Choroid plexus epithelial cell (primary cell): ENCODE measurements at places on chromosomes 1 and 21.

DNA sequence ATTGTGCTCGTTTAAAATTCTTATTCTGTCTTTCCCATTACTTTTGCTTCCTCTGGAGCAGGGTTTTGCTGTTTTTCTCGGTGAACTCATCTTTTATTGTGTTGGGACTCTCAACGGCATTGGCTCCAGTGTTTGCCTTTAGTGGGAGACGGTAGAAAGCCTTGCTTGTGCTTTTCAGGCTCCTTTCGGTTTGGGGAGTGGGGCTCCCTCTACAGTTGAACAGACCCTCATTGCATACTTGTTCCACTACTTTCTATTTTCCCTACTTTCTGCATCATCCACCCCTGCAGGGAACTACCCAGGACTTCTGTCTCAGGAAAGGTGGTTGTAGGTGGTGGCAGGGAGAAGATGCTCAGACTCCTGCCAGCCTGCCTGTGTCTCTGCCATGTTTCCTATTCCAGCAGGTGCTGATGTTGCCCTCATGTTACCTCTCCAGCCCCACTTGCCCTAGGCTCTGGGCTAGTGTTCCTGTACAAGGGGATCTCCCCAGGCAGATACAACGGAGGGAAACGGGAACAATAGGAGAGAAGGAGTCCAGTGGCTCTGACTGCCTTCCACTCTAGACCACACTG, 68.5 kb upstream of the ZBTB18 start:
- peak; percentile 28 for DNase-seq

- no peak for DNase-seq
These were observed 33.0 kb upstream of the DNAJC6 start for GRCh38 chr1:65276197-65276939.

- DNase-seq, result no peak
These were observed 1.4 kb downstream of the PTPRF start for GRCh38 chr1:43531906-43532584.

- no peak for DNase-seq
These were observed 32.6 kb downstream of the COLGALT2 start for GRCh38 chr1:184004935-184005334.

DNA sequence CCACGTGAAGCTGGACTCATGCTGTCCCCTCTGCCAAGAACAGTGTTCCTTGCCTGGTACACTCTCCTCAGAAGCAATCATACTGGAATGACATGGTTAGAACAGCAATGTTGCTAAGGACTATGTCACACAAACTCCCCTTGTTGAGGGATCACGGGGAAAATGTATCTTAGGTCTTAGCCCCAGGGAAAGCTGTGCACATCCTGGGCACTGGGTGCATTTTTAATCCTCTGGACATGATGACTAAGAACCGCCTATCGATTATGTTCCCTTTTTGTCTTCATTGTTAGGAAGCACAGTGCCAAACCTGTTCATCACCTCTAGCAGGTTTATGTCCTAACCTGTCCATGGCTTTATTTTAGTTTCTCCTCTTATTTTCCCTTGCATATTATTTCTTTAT, 115.1 kb downstream of the HIVEP3 start:
- no peak for DNase-seq

DNA sequence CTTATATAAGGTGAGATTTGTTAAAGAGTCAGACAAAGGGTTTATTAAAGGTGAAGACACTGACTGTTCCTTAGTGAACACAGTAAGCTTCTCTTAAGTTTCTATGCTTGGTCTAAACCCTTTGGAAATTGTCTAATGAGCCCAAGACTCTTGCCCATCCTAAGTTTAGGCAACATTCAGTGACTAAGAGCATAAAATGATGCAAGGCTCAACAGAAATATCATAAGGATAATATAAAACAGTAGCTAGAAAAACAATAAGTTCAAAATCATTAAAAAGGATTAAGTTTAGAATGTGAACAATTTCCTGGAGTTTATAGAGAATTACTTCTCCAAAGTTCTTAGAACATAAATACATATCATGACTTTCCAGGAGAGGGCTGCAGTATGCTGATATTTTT, 108.9 kb upstream of the PDC start:
- DNase-seq, result no peak

- DNase-seq, result peak; percentile 91
These were observed 8.0 kb upstream of the NAV1 start for GRCh38 chr1:201530741-201531531.

DNA sequence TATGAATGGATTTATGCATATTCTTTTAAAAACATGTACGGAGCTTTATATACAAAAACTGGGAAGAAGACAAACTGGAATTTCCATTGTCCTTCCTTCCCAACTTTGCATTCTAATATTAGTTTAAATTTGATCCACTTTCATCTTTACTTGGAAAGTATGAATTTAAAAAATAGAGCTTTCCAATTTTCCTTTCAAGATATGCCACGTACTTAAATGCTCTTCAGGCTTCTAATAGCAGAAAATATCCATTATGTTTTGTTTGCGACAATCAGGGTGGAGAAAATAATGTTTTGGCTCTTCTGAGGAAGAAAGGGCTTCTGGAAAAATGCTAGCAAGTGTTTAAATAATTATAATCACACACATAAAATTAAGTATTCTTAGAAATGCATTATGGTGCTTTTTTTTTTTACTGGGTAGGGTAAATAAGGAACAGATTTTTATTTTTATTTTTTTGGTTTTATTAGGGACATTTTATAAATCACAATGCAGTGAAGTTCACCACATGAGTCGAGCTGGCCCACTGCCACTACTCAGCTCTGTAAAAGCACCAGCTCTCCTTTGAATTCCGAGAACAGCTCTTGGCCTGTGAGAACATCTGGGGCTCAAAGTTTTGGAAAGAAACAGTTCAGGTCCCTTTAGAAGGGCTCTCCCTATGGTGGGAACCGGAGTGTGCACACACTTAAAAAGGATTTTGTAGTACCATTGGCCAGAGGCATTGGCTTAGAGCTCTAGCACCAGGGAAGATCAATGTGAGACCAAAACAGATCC, 287.4 kb upstream of the LYPLAL1 start:
- peak; percentile 79 for DNase-seq

GRCh38 chr1:185636848-185637247, 97.3 kb upstream of the HMCN1 start:
- no peak for DNase-seq

DNA sequence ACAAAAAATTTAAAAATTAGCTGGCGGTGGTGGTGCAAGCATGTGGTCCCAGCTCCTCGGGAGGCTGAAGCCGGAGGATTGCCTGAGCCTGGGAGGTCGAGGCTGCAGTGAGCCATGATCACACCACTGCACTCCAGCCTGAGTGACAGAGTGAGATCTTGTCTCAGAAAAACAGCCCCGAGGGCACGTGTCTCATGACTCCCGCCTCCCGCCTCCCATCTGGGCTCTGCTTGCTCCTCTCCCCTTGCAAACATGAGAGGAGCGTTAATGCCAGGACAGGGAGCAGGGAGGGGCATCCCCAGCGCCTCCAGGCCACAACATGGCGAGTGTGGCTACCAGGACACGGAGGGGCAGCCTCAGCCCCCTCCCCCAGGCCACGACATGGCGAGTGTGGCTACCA, 28.3 kb downstream of the FAAP20 start:
- no peak for DNase-seq

- DNase-seq, result peak; percentile 30
These were observed 233.8 kb upstream of the USP25 start for GRCh38 chr21:15495965-15496364.

- no peak for DNase-seq
These were observed 31.3 kb downstream of the UBE2U start for GRCh38 chr1:64234714-64235113.

DNA sequence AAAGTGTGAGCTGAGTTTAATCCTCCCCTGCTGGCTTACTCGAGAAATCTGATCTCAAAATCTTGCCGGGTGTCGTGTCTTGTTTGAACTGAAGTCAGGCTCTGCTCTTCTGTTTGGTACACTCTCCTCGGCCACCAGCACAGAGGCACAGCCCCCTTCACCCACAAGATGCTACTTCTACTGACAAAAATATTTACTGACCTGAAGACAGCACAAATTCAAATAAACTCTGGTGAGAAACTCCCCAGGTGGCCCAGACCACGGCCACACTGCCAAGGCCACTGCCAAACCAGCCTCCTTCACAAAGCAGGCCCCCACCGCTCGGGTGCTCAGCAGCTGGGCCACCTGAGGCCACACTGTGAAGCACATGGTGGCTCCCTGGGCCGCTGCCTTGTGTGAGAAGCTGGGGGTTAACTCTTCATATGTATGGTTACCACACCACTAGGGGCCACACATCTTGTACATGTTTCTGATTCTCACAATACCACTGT, 80.6 kb downstream of the TGFBR3 start:
- DNase-seq, result no peak

DNA sequence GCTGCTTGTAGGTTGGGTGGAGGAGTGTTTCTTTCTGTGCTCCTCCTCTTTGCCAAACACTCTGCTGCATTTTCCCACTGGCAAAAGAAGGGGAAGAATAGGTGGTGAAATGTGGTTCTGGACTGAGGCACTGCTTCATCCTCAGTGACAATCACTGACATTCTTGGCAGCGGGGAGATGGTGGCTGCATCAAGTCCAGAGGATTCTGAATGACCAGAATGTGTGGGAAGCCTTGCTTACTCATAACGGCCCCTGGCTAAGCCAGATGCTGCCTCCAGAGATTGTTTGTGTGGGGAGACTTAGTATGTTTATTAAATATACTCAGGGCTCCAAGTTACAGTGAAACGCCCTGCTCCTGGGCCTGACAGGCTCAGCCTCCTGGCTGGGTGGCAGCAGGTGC, 160.3 kb downstream of the CACNA1E start:
- no peak for DNase-seq

DNA sequence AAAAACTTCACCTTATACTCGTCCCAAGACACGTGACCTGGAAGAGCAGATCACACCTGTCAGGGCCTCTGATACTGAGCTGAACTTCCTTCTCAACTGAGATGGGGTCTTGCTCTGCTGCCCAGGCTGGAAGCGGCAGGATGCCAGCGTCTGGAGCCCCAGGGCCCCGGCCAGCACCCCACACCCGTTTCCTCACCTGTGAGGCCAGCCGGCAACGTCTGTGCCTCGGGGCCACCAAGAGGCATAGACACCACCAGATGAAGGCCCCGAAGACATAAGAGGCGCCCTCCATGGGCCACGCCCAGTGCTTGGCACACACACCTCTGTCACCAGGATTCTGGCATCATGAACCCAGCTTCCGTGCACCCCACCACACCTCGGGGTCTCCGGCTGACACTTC, 8.5 kb downstream of the SDF4 start:
- DNase-seq, result no peak

DNA sequence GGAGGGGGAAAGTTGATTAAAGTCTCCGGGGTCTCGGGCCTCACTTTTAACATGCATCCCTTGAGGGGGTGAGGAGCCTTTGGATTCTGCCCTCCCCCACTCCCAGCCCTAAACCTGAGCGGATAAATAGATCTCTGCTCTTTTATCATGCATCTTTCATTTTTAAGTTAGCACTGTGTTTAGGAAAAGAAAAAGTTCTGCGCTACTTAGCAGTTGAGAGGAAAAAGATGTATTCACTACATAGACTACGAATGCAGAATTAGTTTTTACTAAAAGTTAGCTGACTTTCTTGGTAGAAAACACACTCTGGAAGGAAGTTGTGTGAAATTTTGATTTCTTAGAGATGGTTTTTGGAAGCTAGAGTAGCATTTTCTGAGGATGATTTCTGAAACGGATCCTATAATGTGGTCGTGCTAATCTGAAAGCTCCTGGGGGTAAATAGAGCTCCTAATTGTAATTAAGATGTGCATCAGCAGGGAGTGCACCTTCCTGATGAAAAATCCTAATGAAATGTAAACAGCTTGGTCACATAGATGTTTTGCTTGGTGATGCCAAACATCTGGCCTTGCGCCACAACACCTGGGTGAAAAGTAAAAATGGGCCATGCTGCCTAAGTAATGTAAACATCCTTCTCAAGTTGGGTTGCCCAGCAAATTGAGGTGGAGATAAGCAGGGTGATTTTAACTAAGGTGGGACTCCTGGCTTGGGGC, 1.8 kb downstream of the ROR1 start:
- peak; percentile 16 for DNase-seq

GRCh38 chr1:915295-916172, 8.2 kb upstream of the SAMD11 start:
- DNase-seq, result no peak

- peak; percentile 36 for DNase-seq
These were observed 1.3 kb downstream of the GLRX2 start for GRCh38 chr1:193103759-193104501.

- peak; percentile 74 for DNase-seq
These were observed 13.8 kb downstream of the MIA3 start for GRCh38 chr1:222631611-222632208.

DNA sequence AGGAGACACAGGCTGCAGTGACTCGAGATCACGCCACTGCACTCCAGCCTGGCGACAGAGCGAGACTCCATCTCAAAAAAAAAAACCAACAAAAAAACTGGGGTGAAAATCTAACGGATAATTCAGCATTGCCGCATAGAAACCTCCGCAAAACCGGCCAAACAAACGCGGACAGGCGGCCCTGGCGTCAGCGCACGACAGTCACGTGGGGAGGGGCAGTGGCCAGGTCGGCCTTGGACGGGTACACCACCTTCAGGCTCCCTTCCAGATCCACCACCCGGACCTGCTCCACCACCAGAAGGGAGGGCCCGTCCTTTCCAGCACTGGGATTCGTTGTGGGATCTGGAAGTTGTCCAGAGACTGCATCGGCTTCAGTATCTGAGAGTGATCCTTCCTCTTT, 8.4 kb downstream of the SMIM1 start:
- DNase-seq, result no peak

- peak; percentile 97 for DNase-seq
These were observed 292.9 kb upstream of the DUSP10 start for GRCh38 chr1:222034790-222035189.

- DNase-seq, result no peak
These were observed 124.7 kb downstream of the TYW3 start for GRCh38 chr1:74857676-74858075.

- no peak for DNase-seq
These were observed 33.3 kb downstream of the RRAGC start for GRCh38 chr1:38826262-38826661.

- DNase-seq, result peak; percentile 8
These were observed 686 bp upstream of the ZNF281 start for GRCh38 chr1:200410566-200410878.

DNA sequence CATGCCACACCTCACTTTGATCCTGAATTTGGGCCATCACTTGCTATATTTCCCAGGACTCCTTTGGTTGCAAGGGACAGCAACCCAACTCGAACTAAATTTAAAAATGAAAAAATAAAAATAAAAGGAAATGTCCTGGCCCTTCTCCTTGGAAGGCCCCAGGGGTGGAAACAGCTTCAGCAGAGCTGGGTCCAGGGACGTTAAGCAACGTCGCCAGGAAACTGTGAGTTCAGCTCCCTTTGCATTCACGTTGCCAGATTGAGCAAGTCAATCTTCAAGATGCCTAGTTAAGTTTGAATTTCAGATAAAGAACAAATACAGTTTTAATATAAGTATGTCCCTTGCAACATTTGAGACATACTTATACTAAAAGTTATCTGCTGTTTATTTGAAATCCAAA, 14.6 kb upstream of the SPSB1 start:
- no peak for DNase-seq

DNA sequence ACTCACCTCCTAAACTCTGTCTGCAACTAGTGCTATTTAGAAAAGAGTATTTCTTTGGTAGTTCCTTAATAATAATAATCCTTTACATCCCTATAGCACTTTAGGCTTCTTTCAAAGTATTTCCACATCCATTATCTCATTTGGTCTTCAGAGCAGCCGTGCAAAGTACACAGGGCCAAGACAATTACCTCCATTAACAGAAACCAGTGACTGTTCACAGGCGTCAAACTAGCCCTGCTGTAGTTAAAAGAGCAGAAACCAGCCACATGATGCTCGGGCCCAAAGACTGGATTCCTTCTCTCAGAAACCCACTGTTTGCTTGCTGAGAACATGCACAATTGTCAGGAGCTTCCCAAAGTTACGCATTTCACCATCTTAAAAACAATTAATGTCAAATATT, 396.0 kb upstream of the DAB1 start:
- no peak for DNase-seq

- no peak for DNase-seq
These were observed 28.0 kb upstream of the PLEKHG5 start for GRCh38 chr1:6519491-6519934.
